ENCODE measurements at places on chromosomes 2 and 18.

DNA sequence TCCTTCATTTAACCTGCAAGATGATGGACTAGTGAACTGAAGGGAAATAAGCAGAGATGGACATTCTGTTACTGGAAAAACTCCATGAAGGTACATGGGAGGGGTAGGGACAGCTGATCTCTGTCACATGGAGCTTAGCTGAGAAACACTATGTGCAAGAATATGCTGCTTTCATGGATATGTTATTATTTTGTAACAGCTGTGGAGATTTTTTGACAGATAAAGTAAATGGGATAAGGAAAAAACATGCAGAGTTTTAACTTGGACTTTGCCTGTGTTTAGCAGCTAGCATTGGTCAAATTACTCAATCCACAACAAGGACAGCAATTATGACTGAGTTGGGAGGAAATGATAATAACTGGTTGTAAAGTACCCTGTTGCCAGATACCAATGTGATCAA is 28.7 kb upstream of the HNRNPA3 start:
- DNase-seq, result no peak

DNA sequence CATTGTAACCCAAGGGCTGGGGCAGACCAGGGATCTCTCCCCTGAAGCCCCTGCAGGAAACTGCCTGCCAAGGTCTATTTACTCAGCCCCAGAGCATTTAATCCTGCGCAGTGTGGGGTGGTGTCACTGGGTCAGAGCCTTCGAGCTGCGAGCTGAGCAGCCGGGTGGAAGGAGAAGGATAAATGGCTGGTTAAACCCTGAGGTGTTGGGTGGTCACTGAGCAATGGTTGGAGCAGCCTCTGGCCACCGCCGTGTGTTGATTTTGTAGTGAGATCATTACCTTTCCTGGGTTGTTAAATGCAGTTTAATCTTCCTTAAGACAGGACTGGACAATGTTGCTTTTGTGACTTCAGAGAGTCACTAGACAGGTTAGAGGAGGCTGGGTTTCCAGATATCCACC is 98.1 kb downstream of the SETBP1 start:
- no peak for DNase-seq

GRCh38 chr2:214169281-214169680 is 241.6 kb upstream of the VWC2L start:
- DNase-seq, result no peak

DNA sequence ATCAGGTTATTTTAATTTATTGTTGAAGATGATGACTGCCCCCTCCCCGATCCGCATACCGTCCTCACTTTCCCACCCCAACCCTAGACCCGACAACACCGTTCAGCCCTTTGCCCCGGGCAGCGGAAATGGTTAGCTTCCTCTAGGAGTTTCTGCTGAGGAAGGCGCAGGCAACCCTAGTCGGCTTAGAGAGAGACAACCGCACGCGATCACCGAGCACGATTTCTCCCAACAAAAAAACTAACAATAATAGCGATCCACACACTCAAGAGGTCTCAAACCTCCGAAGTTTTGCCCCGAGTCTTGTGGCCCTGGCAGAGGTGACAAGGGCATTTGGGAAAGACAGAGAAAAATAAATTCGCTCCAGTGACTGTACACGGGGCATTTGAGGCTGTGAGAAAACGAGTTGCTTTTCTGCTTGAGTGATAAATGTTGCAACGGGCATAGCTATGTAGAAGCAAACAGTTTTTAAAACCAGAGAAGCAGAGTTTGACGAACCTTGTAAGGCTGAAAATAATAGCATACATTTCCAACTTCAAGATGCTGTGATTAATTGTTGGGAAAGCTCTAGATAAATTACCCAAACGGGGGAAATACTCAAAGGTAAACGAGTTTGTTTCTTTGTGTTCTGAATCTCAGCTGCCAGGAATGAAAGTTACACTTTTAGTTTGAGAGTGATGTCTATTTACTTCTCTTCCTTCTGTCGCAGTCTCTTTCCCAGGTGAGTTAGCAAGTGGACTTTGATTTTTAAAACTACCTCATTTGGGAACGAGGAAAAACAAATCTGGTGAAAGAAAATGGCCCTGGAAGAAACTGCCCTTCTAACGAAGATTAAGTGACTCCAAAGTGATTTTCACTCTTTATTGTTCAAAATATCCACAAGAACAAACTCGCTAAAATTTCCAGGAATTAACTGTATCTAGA is 11.0 kb upstream of the SIX3 start:
- no peak for DNase-seq

DNA sequence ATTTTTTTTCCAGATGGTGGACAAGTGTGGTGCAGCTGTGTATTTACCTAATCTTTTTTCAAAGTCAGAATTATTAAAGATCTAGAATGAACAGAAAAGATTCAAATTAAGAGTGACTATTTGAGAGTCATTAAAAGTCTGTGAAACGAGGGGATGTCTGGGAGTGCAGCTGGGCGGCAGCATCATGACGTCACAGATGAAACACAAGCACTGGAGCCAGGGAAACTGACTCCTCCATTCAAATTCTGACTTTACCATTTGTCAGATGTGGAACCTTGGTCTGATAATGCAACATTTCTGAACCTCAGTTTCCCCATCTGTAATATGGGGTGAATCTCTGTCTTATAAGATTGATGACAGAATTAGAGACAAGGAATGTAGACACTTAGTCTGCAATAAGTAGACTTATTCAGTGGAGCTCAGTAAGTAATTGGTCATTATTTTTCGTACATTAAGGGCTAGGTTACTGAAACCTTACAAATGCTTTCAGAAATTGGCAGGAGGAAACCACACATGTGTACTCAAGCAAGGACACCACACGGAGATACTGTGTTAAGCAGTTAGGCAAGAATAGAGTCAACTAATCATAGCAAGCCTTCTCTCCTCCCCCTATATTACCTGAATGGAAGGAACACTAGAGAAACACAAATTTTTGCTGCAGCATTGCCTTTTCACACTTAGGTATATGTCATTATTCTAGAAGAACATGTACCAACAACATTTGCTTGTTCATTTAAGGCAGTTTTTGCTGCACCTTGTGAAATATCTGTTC is 27.8 kb upstream of the CXXC1 start:
- no peak for DNase-seq

- DNase-seq, result no peak
These were observed 657.0 kb downstream of the ARHGAP15 start for GRCh38 chr2:143786026-143786765.

- no peak for DNase-seq
These were observed 54.0 kb downstream of the UXS1 start for GRCh38 chr2:106140113-106140512.

GRCh38 chr18:48161911-48162698 is 231.6 kb upstream of the SMAD2 start:
- DNase-seq, result no peak

Measured in Right ventricle myocardium superior (tissue), 1 donor.